Kasumi-1 (cell line): ENCODE measurements at places on chromosomes 3 and 15.
A peak's percentile ranks its signal among the peaks of the same experiment; 100 is the strongest.

DNA sequence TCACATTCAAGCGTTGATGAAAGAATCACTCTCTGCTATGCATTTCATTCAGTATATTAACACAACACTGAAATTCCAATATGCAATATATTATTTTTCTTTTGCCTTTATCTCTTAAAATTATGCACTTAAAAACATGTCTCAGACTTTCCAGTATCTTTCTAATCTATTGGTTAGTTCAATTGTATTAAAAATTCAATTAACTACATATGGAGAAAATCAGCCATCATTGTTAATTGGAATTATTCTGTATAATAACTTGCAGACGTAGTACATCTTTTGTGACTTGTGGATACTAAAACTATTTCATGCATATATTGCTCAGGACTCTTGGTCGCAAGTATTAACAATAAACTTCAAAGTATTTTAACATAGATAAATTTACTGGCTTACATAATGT lies 715.6 kb downstream of the GRM7 start:
- no peak for DNase-seq

DNA sequence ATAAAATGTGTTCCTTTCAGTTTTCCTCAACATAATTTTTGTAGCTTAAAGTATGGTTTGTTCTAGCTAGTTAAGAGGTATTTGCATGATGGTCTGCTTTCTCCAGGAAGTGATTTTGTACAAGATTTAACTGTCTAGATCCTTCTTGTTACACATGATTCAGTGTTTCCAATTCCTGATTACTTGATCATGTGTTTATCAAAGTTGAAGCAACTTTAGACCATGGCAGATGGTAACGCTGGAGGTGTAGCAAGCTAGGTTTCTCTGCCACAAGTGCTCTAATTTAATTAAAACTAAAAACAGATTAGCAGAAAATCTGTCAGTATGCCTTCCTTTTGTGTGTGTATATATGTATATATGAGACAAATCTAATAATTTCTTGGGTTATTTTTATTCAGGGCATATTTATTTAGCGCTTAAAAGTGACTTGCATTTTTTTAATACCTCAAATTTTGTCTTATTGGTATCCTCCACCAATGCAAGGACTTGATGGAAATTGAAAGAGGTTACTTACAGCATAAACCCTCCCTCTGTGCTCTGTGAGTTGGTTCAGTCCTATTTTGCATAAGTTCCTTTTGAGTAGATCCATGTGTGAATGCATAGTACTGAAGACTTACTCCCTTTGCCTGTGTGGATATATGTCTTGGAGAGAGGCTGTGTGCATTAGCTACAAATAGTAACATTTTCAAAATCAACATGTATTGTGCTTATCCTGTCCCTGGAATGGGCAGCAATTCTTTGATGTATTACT lies 157.3 kb upstream of the CGNL1 start:
- DNase-seq = peak; percentile 84

DNA sequence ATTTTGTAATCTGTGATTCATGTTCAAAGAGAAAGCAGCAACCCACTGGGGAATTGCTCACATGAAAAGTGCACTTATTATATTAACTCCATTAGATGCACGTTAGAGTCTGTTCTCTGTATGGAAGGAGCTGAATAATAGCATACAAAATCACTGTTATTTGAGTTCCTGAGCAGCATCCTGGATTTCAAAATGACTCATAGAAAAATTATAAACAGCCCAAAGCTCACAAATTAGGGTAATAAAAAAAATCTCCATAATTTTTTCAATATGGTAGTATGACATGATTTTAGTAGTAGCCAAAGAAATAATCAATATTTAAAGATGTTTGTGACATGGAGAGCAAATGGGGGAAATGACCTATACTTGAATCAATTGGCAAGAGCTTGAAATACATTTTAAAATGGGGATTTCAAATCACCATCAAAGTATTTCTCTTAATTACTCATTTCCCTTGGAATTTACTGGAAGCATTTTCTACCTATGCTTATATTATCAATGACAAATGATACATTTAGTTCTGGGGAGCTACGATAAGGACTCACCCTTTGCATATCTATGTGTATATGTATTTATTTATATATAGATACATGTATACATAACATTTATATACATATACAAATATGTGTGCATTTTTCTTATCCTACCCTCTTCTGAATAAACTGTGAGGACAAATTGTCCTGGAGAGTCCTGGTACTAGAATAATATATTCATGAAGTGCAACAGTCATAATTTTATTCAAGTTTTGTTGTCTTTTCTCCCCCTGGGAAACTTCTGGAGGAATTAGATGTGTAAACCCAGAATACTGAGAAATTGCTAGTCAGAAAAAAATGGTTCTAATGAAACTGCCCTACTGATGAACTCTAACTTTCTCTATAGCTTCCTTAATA lies 116.3 kb downstream of the RPL22L1 start:
- no peak for DNase-seq

DNA sequence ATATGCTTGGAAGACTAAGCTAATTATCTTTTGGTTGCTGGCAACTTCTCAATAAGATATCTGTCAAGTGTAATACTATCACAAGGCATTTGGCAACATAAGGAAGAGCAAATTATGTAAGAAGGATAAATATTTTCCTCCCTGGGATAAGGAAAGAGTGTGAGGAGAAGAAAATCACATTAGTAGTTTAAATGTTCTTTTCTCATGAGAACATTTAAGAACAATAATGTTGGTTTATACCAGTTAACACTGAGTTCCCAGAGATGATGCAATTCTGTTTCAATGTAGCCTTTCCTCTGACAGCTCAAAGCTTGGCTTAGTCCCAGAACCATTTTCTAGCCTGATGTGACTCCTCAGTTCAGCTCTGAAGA lies 66.1 kb upstream of the NPHP3 start:
- peak; percentile 1 for DNase-seq

- DNase-seq = no peak
Measured at GRCh38 chr3:17153209-17153608, 268.5 kb downstream of the PLCL2 start.

- DNase-seq = peak; percentile 65
Measured at GRCh38 chr15:91055548-91056331, 33.3 kb upstream of the VPS33B start.

DNA sequence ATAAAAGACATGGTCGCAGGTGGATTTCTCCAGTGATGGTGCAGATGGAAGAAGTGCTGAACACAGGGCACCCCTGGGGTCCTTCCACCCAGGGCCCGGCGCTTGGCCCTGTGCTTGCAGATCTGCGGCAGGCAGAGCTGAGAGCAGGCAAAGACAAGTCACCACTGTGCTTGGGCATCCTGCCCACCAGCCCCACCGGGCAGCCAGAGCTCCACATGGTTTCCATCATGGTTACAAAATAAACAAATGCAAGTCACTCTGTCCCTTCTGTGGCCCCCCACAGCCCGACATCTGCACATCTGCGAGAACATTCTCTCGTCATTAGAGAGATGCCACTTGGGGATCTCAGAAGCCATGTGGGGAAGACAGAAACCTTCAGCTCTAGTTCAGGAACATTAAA lies 37.6 kb upstream of the SFMBT1 start:
- DNase-seq = no peak

DNA sequence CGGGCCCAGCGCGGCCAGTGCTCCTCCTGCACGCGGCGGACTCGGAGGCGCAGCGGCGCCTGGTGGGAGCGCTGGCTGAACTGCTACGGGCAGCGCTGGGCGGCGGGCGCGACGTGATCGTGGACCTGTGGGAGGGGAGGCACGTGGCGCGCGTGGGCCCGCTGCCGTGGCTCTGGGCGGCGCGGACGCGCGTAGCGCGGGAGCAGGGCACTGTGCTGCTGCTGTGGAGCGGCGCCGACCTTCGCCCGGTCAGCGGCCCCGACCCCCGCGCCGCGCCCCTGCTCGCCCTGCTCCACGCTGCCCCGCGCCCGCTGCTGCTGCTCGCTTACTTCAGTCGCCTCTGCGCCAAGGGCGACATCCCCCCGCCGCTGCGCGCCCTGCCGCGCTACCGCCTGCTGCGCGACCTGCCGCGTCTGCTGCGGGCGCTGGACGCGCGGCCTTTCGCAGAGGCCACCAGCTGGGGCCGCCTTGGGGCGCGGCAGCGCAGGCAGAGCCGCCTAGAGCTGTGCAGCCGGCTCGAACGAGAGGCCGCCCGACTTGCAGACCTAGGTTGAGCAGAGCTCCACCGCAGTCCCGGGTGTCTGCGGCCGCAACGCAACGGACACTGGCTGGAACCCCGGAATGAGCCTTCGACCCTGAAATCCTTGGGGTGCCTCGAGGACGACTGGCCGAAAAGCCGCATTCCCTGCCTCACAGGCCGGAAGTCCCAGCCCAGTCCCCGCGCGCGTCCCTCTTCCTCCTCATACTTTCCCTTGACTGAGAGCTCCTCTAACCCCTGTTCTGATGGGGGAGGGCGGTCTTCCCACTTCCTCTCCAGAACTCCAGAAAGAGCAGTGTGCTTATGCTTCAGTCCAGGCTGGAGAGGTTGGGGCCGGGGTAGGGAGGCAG lies 1.4 kb upstream of the IL17RC start:
- DNase-seq = peak; percentile 62

GRCh38 chr15:98003518-98003917 lies 43.0 kb downstream of the ARRDC4 start:
- DNase-seq = no peak

- no peak for DNase-seq
Measured at GRCh38 chr3:178474526-178474925, 61.7 kb upstream of the KCNMB2 start.
